ENCODE measurements at places on chromosomes 3 and 15.

DNA sequence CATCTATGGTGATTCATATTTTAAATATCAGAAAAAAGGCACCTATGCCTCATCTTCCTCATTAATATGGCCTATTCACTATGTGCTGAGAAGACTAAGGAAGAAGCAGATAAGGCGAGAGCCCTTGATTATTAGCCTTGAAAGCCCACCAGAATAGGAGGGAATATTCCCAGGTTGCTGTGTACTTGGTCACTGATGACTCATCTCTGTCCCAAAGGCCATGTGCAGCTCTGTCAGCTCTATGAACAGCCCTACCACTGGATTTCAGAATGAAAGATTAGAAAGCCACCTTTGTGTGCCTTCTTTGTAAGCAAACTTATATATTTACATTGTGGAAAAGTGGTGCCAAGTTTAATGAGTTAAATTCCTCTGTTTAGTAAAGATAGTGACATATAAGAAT is 211.5 kb downstream of the NFKBIZ start:
- no peak for DNase-seq

GRCh38 chr3:77475507-77475906 is 435.6 kb downstream of the ROBO2 start:
- no peak for DNase-seq

GRCh38 chr15:57203906-57204305 is 172.4 kb upstream of the CGNL1 start:
- DNase-seq = no peak

GRCh38 chr3:47288966-47289910 is 6.5 kb downstream of the KLHL18 start:
- no peak for DNase-seq

GRCh38 chr15:95304151-95304946 is 1026.2 kb upstream of the NR2F2 start:
- no peak for DNase-seq

- DNase-seq = no peak
Measured at GRCh38 chr3:117692416-117692995, 982.9 kb downstream of the TUSC7 start.

DNA sequence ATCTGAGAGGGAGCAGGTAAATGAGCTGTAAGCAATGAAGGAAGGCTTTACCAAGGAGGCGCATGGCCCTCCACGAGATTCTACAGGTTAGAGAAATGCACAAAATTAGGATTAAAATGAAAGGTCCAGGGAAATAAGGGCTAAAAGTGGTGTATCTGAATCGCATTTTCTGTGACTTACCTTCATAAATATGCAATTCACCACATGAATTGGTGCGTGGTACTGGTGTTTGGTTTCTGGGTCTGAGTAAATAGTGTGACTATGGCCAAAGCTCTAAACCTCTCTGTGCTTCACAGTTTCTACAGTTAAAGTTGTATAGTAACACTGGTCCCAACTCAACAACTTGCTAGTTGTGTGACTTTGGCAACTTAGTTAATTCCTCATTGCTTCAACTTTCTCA is 8.1 kb downstream of the ARPP21 start:
- no peak for DNase-seq

All from coronary artery (tissue), 2 donors.